Erythroblast (primary cell): ENCODE measurements at places on chromosomes 12 and 14.

- DNase-seq, result no peak
Observed at GRCh38 chr14:104964546-104964945, 13.6 kb downstream of the AHNAK2 start.

- no peak for DNase-seq
Observed at GRCh38 chr12:49923035-49923644, 19.4 kb upstream of the FAIM2 start.

GRCh38 chr12:89153341-89153740, 199.0 kb downstream of the DUSP6 start:
- no peak for DNase-seq

DNA sequence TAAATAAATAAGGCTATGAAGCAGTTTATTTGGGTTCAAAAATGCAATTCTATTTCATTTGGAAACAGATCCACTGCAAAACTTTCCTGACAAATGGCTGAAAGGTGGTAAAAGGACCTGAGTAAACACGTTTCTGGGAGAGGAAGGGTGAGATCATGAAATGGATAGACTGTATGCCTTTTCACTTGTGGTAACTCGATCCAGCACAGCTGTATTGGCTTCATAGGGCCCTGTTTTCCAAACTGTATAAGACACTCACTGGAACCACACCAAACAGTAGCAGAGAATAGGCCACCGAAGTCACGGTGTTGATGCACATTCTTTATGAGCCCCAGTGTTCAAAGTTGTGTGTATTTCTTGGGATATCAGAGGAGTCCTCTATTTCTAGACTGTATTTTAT, 325.2 kb upstream of the DIO2 start:
- no peak for DNase-seq

- DNase-seq, result no peak
Observed at GRCh38 chr14:98131406-98131805, 1140.6 kb downstream of the BCL11B start.

- no peak for DNase-seq
Observed at GRCh38 chr14:89856871-89857345, 97.6 kb downstream of the EFCAB11 start.

GRCh38 chr14:102211240-102211639, 71.5 kb downstream of the WDR20 start:
- DNase-seq, result no peak

GRCh38 chr14:26173581-26174110, 424.2 kb downstream of the NOVA1 start:
- DNase-seq, result no peak

- no peak for DNase-seq
Observed at GRCh38 chr12:122138181-122138580, 35.8 kb downstream of the IL31 start.

DNA sequence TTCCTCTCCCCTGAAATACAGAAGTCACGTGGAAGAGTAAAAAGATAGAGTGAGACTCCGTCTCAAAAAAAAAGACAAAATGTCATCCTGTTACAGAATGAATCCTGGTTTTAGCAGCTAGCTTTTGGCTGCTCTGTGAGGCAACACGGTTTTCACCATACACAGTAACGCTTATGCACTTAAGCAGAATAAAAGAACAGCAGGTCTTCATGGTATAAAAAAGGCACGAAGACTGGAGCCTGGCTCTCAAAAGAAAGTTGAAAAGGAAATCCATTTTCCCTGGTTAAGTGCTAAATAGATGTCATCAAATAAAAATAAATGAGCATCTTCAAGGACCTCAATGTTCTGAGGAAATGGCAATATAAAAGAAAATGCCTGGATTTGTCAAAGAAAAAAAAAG, 444.1 kb downstream of the IPO8 start:
- DNase-seq, result no peak

DNA sequence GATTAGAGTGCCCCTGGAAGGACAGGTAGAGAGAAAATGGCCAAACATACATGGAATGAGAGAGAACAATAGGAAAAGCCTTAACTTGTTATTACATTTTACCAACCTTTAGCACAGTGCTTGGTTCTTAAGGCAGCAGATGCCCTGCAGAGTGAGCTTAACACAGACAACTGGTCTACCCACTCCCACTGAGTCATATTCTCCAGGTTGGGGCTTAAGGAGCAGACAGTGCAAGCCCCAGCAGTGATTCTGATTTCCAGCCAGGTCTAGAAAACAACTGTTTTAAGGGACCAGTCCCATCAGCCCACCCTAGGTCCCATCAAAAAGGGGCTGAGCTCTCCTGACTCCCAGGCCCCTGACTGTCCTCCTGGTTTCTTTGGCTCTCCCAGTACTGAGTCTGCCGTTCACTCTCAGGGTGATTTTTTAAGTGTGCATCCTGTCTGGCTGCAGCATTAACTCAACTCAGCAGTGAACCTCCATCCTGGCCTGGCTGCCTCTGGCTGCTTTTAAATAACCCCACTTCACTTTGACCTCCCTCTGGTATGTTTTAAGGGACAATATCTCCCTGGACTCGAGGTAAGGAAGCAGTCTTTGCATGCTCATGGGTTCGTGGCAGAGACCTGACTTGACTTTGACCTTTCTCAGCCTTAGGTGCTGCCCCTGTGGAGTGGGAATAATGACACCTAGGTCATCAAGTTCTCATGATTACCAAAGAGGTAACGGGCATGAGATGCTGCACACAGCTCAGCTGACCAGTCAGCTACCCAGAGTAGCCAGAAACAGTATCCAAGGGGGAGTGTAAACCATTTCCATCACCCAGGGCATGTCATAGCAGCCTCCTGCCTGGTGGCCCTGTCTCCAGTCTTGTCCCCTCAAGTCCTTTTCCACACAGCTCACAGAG, 210.7 kb upstream of the PWP1 start:
- no peak for DNase-seq

- DNase-seq, result peak; percentile 25
Observed at GRCh38 chr14:25406818-25407217, 356.9 kb upstream of the STXBP6 start.

DNA sequence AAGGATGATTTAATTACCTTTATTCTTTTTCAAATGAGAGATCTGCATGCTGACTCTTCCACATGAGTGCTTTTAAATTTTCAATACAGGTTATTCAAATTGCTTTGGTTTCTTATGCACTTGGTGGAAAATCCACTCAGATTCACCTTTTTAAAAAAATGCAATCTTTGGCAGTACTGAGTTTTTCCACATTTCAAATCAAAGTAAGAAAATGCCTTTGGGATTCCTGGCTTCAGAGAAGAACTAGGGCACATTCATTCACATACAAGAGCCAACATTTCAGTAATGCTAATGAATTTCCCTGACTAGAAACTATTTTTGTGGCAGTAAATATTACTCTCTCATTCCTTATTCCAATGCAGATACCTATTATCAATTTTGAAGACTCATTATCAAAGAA, 342.2 kb downstream of the ETNK1 start:
- DNase-seq, result no peak

DNA sequence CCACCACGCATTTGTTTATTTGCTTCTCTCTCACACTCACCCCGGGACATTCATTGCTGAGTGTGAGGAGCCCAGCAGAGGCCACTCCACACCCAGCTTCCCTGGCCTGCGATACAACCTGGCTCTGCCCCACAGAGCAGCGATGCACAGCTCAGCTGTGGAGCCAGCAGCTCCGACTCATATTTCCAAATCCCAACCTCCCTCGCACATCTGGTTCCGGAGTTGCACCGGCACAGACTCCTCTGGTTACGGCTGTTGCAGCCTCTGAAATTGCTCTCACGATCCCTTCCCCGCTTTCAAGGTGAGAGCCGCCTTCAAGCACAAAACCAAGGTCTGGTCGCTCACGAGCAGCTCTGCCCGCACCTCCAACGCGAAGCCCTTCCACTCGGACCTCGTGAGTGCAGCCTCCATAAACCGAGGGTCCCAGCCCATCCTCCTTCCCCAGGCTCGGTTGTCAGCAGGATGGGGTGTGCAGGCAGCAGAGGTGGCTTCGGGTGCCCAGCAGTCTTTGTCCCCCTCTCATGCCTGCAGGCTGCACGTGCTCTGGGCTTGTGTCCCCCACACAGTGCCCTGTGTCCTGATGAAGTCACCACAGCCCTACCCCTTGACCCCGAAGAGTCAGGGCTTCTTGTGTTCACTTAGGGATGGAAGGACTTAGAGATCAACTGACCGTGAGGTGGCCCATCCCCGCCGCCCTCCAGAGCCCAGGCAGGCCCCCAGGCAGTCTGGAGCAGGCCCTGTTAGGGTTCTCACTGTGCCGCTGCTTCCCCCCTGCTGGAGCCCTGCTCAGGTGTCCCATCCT, 184.3 kb downstream of the ADGRD1 start:
- DNase-seq, result no peak

GRCh38 chr12:124032265-124032886, 59.4 kb downstream of the ZNF664 start:
- peak; percentile 72 for DNase-seq

GRCh38 chr12:93380480-93381121, 2.9 kb downstream of the NUDT4 start:
- peak; percentile 50 for DNase-seq

DNA sequence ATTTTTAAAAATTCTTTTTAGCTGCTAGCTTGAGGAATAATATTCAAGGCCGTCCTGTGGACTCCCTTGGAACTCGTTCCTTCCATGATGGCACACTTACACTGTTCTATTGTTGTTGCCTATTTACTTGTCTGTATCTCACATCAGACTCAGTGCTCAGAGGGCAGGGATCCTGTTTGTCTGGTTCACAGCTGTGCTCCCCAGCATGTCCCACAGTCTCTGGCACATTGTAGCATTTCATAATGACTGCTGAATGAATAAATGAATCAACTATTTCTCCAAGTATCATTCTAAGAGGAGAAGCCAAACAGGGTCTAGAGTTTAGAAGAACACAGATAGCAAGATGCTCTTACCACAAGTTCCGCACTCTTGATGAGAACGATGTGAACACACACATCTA, 48.0 kb downstream of the NTN4 start:
- DNase-seq, result no peak

DNA sequence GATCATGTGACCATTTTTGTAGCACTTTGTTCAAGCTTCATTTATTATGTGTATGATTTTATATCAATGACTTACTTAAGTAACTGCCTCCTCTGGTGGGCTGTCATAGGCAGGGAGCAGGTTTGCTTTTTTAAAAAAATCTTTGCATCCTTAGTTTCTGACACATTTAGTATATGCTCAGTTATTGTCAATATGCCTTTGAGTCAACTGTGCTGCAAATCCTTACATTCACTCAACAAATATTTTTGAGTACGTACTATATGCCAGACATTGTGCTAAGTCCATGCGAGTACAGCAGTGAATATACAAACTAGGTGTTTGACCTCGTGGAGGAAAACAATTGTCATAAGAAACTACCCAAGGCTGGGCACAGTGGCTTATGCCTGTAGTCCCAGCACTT, 4.4 kb upstream of the ANAPC5 start:
- DNase-seq, result no peak

DNA sequence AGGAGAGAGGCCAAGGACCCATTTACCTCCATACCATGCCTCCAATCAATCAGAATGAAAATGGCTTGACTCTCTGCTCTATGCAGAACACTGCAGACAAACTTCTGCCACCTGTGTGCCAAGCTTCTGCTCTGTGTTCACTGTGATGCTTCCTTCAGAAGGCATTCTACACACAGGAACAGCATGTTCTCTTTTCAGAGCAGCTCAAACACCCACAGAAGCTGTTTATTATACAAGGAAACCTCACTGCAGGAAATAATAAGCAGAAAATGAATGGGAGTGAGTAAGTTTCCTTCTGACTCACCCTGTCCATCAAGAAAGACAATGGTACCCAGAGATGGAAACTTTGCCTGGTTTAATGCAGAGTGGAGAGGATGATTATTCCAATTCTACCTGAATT, 2.4 kb upstream of the ESR2 start:
- no peak for DNase-seq

- no peak for DNase-seq
Observed at GRCh38 chr14:70931008-70931407, 23.7 kb downstream of the PCNX1 start.
